Activated CD4-positive, alpha-beta memory T cell treated with anti-CD3 and anti-CD28 coated beads, Interleukin-2, amount 10 ng/mL, durations not matched to agents 7 days and 5 days (primary cell): ENCODE measurements at places on chromosomes 3 and 15. TPM values are rescaled to one million over a fixed set of nuclear protein-coding genes. Genes with fewer than 3 reads are reported as not detected.

DNA sequence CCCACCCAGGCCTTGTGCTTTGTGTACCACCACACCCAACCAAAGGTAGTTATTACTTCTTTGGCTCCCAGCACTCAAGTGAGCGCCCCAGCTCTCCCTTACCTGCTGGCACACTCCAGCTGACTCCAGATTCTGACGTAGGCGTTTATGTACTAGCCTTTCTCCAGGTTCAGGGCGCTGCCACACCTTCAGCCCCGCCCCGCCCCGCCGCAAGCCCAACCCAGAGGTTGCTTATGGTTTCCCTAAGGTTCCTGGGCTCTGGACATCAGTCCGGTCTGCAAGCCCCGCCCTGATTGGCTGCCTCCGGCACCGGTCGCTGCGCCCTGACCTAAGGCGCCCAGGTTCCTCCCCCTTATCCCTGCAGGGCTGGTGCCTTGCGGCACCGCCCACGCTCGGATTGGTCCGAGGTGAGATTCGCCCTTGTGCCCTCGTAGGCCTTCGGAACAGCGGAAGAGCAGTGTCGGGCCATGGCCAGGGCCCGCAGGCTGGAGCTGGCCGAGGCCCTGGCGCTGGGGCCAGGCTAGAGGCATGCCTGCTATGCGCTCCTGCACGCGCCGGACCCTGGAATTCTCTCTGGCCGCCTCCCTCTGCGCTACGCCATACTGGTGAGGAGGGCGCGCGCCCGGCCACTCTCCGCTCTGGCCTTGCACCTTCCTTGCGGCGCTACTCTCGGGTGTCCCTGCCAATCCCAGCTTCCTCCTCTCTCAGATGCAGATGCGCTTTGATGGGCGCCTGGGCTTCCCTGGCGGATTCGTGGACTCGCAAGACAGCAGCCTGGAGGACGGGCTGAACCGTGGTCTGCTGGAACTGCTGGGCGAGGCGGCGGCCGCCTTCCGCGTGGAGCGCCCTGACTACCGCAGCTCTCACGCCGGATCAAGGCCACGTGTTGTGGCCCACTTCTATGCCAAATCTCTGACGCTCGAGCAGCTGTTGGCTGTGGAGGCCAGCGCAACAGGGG lies 19.8 kb upstream of the NUDT16 start:
- peaks cover 2% of the 10 kb centered on the region for H3K36me3 ChIP-seq
- peak overlapping the region; percentile 63 for H3K4me3 ChIP-seq
- peaks cover 16% of the 10 kb centered on the region for H3K4me1 ChIP-seq
- H3K27ac ChIP-seq, result peak overlapping the region; percentile 16
- DNase-seq, result peak; percentile 48

- no peaks in the 10 kb centered on the region for H3K4me1 ChIP-seq
- DNase-seq, result no peak
- H3K27ac ChIP-seq, result no peak overlapping the region
- no peaks in the 10 kb centered on the region for H3K36me3 ChIP-seq
- no peak overlapping the region for H3K4me3 ChIP-seq
These were observed 212.6 kb downstream of the CDIN1 start for GRCh38 chr15:36791844-36792571.

- no peak for DNase-seq
- no peaks in the 10 kb centered on the region for H3K27me3 ChIP-seq
- H3K4me3 ChIP-seq, result no peak overlapping the region
- no peak overlapping the region for H3K27ac ChIP-seq
These were observed 22.0 kb downstream of the TSEN2 start for GRCh38 chr3:12506201-12506709.

CYP8B1 gene
- not detected for total RNA-seq

IGDCC3 gene
- not detected for total RNA-seq

FSTL1 gene
- 0.30 TPM for total RNA-seq

IL5RA gene
- total RNA-seq, result not detected

INSYN1 gene
- total RNA-seq, result not detected

GHSR gene
- not detected for total RNA-seq

RARB gene
- not detected for total RNA-seq

- no peak for DNase-seq
- no peaks in the 10 kb centered on the region for H3K36me3 ChIP-seq
- H3K4me1 ChIP-seq, result no peaks in the 10 kb centered on the region
- H3K27ac ChIP-seq, result no peak overlapping the region
- no peak overlapping the region for H3K4me3 ChIP-seq
- no peaks in the 10 kb centered on the region for H3K27me3 ChIP-seq
These were observed 368.5 kb upstream of the STAC start for GRCh38 chr3:36011791-36012190.

RARRES1 gene
- total RNA-seq, result not detected

- DNase-seq, result no peak
- H3K27ac ChIP-seq, result no peak overlapping the region
- H3K27me3 ChIP-seq, result peaks cover 2% of the 10 kb centered on the region
- no peaks in the 10 kb centered on the region for H3K36me3 ChIP-seq
- no peaks in the 10 kb centered on the region for H3K4me1 ChIP-seq
These were observed 54.6 kb upstream of the PIAS1 start for GRCh38 chr15:67999320-68000100.

GRCh38 chr3:191549357-191549756 lies 88.4 kb downstream of the PYDC2 start:
- H3K4me3 ChIP-seq, result no peak overlapping the region
- H3K36me3 ChIP-seq, result no peaks in the 10 kb centered on the region
- H3K27me3 ChIP-seq, result no peaks in the 10 kb centered on the region
- no peak overlapping the region for H3K27ac ChIP-seq
- no peak for DNase-seq

STXBP5L gene
- not detected for total RNA-seq

DNA sequence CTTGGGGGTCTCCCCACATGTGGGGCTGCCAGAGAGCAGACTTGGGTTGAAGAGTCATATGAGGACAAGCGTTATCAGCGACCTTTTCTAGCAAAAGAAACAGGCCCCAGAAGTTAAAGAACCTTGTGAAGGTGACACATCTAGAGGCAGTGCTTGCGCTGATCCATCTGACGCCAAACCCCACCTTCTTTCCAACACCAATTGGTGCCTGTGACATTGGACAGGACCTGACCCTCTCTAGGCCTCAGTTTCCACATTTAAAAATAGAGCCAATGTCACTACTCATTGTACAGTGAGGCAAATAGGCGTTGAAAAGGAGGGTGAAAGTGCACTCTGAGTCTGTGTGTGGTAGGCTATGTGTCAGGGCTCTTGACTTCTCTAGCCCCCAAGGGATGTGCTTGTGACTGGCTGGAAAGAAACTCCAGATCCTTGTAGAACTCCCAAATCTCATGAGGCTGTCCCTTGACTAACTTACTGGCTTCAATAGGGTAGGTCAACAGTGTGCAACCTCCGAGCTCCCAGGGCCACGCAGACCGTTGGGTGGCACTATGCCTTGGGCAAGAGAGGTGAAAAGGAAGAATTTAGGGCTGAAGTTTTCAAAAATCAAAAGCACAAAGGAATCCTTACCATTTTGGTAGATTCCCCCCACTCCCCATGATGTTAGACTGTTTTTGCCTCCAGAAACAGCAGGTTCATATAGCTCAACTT lies 666 bp upstream of the FAM219B start:
- H3K36me3 ChIP-seq, result peaks cover 44% of the 10 kb centered on the region
- H3K27me3 ChIP-seq, result no peaks in the 10 kb centered on the region
- no peak for DNase-seq

GRCh38 chr3:31092748-31093589 lies 198.5 kb upstream of the GADL1 start:
- H3K36me3 ChIP-seq, result no peaks in the 10 kb centered on the region
- H3K27me3 ChIP-seq, result peaks cover 1% of the 10 kb centered on the region
- H3K4me1 ChIP-seq, result peaks cover 16% of the 10 kb centered on the region
- H3K4me3 ChIP-seq, result no peak overlapping the region

PYGO1 gene
- total RNA-seq, result not detected

- H3K27me3 ChIP-seq, result no peaks in the 10 kb centered on the region
- no peak overlapping the region for H3K4me3 ChIP-seq
- H3K4me1 ChIP-seq, result peaks cover 15% of the 10 kb centered on the region
- H3K27ac ChIP-seq, result no peak overlapping the region
These were observed 29.6 kb downstream of the PRKCD start for GRCh38 chr3:53190659-53191058.
